Inflammatory macrophage (primary cell): ENCODE measurements at places on chromosomes 6 and 20.

DNA sequence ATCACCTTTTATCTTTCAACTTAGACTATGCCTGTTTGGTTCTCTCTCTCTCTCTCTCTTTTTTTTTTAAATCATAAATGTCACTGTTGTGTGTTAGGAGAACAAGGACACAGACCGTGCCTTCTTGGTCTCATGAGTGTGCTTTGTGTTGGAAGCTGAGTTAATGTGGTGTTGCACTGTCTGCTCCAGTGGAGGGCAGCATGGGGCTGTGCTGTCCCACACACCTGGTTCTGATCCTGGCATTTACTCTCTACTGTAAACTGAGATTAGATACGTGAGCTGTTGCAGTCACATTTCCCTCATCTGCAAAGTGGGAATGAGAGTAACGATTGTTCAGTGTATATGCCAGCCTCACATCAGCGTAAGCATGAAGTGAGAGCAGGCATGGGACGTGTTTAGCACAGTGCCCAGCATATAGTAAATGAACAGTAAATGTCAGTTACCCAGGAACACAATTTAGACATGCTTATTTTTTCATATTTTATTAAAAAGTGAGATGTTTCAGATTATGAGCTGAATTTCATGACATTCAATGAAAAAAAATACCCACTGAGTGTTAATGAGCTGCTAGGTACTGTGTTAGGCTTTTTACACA lies 161.1 kb downstream of the FARS2 start:
- no peak for DNase-seq

- DNase-seq: peak; percentile 96
These were observed 40.1 kb downstream of the OR2B2 start for GRCh38 chr6:27871924-27872638.

DNA sequence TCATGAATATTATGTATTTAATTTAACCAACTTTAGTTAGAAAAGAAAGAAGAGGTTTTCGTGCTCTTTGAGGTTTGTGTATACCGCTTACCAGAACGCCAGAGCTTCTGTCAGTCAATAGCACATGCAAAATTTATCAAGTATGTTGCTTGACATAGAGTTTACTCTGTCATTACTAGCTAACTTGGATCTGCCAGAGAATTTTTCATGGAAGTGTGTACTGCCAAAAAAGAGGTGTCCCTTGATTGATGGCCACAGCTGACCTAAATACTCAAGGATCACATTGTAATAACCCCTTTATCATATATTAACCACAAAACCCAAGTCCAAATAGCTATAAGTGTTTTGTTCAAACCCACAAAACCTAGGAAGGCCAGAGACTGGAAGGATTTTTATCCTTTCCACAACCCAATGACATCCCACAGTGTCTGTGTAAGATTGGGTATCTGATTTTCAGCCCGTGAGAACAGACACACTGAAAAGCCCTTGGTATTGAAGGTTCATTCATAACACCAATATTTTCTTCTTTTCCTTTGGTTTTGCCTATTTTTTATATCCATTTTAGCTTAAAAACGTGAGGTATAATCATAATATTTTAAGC lies 194.0 kb upstream of the EYA4 start:
- no peak for DNase-seq

DNA sequence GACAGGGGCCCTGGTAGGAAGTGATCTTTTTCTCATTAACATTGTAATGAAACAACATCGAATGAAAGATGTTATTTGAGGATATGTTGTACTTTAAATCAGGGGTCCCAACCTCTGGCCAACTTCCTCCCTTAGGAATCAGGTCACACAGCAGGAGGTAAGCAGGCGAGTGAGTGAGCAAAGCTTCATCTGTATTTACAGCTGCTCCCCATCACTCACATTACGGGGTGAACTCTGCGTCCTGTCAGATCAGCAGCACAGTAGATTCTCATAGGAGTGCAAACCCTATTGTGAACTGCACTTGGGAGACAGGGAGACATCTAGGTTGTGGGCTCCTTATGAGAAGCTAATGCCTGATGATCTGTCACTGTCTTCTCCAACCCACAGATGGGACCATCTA lies 19.9 kb downstream of the EPM2A start:
- no peak for DNase-seq

DNA sequence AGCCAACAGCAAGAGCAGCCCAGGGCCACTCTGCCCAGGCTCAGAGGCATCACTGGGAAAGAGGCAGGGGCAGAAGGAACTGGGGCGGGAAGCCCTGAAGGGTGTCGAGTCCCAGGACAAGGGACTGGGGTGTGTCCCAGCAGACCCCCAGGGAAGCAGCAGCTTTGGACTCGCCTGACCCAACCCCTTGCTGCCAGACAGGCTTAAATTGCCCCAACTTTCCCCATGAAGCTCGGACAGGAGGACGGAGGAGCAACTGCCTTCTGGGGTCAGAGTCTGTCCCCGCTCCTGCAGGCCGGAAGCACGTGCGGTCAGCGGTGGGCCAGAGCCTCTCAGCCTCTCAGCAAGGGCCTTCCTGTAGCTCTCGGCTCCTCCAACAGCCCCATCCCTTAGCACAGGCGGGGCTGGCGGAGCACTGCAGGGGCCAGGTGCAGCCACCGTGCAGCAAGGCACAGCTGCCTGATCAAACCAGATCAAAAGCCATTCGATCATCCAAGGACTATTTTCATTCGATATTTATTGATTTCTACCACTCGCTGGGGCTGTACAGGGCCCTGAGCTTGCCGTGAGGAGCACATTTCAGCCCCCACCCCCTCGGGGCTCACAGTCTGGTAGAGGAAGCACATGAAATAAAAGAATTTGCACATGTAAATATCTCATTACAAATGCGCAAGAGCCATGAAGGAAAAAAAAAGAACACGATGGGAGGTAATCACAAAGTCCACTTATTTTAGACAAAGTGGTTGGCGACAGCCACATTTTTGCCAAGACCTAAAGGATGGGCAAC lies 31.8 kb upstream of the STX16 start:
- no peak for DNase-seq

- no peak for DNase-seq
These were observed 771.7 kb upstream of the ADGRB3 start for GRCh38 chr6:67863346-67863745.

DNA sequence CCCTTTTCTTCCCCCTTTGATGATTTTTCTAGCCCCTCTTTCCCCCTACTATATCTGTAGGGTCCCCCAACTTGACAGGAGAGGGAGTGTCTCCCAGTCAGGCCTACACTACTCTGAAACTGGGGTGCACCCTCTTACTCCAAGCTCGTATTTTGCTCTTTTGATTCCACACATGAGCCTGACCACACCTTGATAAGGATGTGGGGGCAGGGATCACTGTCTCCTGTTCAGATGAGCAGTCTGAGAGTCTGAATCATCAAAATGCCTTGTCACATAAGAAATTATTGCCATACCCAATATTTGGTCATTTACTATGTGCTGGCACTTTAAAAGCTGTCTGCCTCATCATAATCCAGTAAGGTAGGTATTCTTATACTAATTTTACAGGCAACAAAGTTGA lies 15.9 kb downstream of the PNPLA1 start:
- no peak for DNase-seq

GRCh38 chr6:2810092-2810671 lies 31.5 kb downstream of the SERPINB1 start:
- peak; percentile 39 for DNase-seq

DNA sequence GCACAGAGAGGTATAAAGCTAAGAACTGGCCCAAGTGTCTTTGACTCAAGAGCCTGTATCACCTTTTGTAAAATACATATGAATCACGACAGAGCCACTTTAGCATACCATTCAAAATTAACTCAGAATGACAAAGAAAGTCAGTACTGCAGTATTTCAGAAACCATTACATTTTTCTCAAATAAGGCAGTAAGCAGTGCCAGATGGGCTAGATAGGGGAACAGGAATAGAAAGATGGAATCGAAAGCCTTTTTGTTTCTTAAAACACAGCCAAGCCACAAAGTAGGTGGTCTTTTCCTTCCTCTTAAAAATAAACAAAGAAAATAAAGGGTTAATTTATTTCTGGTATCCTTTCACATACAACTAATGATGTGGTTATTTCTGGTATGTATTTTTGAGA lies 10.3 kb downstream of the CLDN20 start:
- DNase-seq: no peak

DNA sequence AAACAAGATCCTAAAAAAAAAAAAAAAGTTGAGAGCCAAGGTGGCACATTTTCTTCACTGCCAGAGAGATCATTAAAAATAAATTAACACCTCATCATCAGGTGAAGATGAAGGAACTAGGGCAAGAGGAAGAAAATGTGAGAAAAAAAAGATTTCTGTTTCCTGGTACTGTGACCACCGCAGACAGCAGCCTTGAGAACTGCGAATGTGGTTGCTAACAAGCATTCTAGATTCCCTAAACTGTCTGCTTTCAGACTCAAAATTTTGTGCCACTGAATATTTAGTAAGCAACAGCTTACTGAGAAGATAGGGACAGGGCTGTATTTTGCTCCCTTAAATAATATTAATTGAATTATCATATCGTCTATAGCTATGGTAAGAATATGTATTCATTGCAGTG lies 24.1 kb upstream of the MBOAT1 start:
- DNase-seq: no peak

GRCh38 chr20:59955131-59955796 lies 3.0 kb upstream of the CDH26 start:
- peak; percentile 41 for DNase-seq

DNA sequence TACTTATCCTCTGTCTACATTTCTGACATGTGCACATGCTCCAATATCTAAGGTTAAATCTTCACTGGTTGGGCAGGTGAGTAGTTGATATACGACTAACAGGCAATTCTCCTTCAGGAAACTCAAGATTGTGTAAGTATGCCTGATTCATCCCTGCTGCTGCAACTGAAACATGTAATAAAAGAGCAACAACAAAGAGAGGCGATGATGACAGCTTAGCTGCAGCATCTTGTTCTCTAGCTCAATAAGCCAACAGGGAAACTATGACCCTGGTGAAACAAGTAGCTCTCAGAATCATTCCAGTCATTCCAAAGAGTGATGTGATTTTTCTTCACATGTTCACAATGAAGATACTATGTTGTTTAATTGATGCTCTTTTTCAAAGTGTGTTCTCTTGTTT lies 74.4 kb downstream of the ELOVL4 start:
- peak; percentile 26 for DNase-seq

GRCh38 chr6:130178692-130179091 lies 44.1 kb downstream of the SAMD3 start:
- DNase-seq: no peak

GRCh38 chr6:36235309-36235708 lies 34.6 kb upstream of the PNPLA1 start:
- peak; percentile 3 for DNase-seq

DNA sequence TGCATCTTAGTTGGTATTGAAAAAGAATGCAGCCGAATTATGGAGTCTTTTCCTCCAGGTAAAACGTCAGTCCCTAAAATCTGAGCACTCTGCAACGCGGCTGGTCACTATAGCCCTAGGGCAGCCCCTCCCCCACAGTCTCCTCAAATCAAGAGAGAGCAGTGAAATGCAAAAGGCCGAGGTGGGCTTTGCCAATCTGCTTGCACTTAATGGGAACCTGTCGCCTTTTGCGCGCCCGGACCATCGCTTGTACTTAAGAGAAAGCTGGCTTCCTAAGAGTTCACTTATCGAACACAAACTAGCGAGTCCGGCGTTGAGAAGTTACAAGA lies 447 bp downstream of the MCM3 start:
- peak; percentile 20 for DNase-seq

DNA sequence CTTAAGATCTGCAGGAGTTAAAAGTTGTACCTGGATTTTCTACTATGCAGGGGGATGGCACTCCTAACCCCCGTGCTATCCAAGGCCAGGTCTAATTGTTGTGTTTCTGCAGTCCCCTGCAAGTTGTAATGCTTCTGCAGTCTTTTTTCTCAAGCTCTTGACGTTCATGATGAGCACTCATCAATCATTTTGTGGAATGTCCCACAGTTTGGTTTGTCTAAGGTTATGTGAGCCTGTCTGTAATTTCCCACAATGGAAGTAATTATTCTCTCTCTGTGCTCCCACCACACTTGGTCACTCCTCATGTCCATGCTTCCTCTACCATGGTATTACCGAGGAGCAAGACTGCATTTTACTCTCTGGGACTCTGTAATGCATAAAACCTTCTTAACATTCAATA lies 107.6 kb upstream of the SSTR4 start:
- DNase-seq: no peak

- no peak for DNase-seq
These were observed 5.3 kb downstream of the ZBTB24 start for GRCh38 chr6:109477725-109478124.

DNA sequence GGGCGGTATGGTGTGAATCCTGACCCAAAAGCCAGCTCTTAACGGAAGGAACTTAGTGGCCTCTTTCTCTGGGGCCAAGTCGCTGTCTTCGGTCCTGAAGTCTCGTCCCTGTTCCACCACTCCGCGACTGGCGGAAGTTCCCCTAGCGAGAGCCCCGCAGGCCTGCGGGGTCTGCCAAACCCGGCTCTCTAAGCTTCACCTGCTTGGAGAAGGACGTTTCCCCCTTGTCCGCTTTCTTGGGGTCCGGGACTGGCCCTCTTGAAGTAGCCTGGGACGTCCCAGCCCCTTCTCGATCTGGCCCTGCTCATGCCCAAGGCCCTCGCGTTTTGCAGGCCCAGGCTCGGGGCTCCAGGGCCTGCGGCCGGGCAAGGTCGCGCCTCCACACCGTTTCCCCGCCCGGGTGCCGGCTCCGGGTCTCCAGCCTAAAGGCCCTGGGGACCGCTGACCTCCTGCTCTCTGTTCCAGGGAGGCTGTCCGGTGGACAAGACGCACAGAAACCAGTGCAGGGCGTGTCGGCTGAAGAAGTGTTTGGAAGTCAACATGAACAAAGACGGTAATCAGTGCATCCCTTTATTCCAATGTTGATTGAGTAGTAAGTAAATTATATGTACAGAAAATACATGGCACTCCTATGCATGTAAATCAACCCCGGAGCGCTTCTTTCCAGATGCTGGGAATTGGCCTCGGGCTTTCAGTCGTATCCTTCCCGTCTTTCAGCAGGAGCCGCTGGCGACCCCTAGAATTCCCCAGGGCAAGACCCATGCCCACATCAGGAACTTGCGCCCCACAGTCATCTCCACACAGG lies 8.8 kb downstream of the NR2E1 start:
- DNase-seq: peak; percentile 53

DNA sequence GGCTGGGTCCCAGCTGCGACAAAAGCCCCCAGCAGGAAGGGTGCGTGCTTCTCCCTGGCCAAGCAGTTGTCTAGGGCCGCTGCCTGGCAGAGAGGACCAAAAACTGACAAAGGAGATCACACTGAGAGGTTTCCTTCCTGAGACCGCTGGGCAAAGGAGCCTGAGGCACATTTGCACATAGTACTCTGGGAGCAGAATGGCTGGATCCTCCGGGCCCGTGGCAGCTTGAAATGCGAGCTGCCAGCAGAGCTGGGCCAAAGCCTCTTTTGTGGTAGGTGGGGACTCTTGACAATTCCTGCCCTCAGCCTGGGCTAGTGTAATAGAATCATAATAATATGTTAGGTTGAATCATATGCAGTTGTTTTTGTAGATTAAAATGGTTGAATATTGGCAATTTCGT lies 33.1 kb upstream of the RNF8 start:
- DNase-seq: no peak
